Naive B cell (primary cell): ENCODE measurements at places on chromosomes 5 and 9.

DNA sequence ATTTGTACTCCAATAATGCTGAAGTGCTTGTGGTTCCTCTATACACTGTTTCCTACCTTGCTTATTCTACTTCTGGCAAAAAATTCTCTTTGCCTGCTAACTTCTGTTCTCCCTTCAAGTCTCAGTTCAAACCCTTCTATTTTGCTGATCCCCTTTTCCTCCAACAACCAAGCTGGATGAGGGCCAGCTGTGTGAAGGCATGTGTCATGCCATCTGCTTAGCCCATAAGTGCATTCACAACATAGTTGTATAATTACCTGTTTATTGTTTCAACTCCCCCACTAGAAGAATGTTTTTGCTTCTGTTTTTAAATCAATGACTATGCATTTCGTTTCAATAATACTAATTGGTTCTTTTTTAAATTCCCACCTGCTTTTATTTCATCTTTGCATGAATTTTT, 1951.4 kb upstream of the WWC1 start:
- no peak for DNase-seq
- no peak overlapping the region for H3K4me3 ChIP-seq
- no peaks in the 10 kb centered on the region for H3K4me1 ChIP-seq
- no peak overlapping the region for H3K27ac ChIP-seq
- no peaks in the 10 kb centered on the region for H3K36me3 ChIP-seq
- H3K27me3 ChIP-seq, result no peaks in the 10 kb centered on the region

- H3K4me3 ChIP-seq, result no peak overlapping the region
- no peak for DNase-seq
- no peak overlapping the region for H3K27ac ChIP-seq
- no peaks in the 10 kb centered on the region for H3K4me1 ChIP-seq
- no peaks in the 10 kb centered on the region for H3K27me3 ChIP-seq
Measured at GRCh38 chr9:102209176-102209575, 470.7 kb upstream of the GRIN3A start.

- DNase-seq, result no peak
- H3K27me3 ChIP-seq, result peaks cover 24% of the 10 kb centered on the region
- H3K4me1 ChIP-seq, result no peaks in the 10 kb centered on the region
- H3K4me3 ChIP-seq, result no peak overlapping the region
Measured at GRCh38 chr5:41507501-41507900, 2.9 kb downstream of the PLCXD3 start.

DNA sequence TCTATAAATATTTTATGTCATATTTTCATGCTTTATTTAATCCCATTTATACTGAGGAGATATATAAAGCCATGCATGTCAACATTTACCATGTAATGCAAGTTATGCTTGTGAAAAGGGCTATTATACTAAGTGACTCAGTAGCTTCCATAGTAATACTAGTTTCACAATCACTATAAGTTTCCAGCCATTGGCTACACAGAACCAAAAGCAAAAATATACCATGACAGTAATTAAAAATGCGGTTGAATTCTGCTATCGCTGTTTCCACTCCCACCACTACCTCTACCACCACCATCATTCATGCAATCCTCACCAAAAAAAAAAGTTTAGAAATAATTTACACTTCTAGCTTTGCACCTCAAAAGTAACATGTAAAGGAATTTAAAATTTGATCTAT, 60.2 kb downstream of the MLLT3 start:
- no peaks in the 10 kb centered on the region for H3K27me3 ChIP-seq
- H3K4me3 ChIP-seq, result no peak overlapping the region
- H3K27ac ChIP-seq, result no peak overlapping the region
- no peak for DNase-seq

GRCh38 chr9:128943832-128944620, 3.4 kb downstream of the DOLK start:
- no peaks in the 10 kb centered on the region for H3K36me3 ChIP-seq
- no peaks in the 10 kb centered on the region for H3K27me3 ChIP-seq
- H3K4me1 ChIP-seq, result peaks cover 25% of the 10 kb centered on the region
- peak overlapping the region; percentile 76 for H3K27ac ChIP-seq
- H3K4me3 ChIP-seq, result no peak overlapping the region

DNA sequence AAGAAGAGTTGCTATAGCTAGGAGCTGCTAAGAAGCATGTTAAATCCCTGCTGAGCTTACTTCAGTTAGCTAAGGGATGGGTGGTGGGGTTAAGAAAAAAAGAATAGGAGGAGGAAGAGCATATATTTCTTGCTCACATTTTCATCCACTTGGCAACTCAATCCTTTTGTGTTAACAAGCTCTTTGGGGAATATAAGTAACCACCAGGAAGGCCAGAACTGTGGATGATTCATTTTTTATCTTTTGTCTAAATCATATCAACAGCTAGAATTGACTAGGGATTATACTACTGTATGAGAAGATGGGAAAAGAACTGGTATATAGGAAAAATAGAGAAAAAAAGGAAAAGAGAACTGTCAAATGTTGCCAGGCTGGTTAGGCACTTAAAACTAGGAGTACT, 555.3 kb upstream of the ARRDC3 start:
- H3K36me3 ChIP-seq, result no peaks in the 10 kb centered on the region
- no peak overlapping the region for H3K27ac ChIP-seq
- H3K4me1 ChIP-seq, result no peaks in the 10 kb centered on the region

- no peak overlapping the region for H3K4me3 ChIP-seq
- no peak overlapping the region for H3K27ac ChIP-seq
- no peak for DNase-seq
- H3K27me3 ChIP-seq, result peaks cover 75% of the 10 kb centered on the region
- H3K4me1 ChIP-seq, result no peaks in the 10 kb centered on the region
Measured at GRCh38 chr9:126592461-126592860, 21.3 kb upstream of the LMX1B start.

- H3K36me3 ChIP-seq, result no peaks in the 10 kb centered on the region
- no peaks in the 10 kb centered on the region for H3K27me3 ChIP-seq
- no peak overlapping the region for H3K4me3 ChIP-seq
Measured at GRCh38 chr5:117103703-117104102, 529.1 kb upstream of the SEMA6A start.

DNA sequence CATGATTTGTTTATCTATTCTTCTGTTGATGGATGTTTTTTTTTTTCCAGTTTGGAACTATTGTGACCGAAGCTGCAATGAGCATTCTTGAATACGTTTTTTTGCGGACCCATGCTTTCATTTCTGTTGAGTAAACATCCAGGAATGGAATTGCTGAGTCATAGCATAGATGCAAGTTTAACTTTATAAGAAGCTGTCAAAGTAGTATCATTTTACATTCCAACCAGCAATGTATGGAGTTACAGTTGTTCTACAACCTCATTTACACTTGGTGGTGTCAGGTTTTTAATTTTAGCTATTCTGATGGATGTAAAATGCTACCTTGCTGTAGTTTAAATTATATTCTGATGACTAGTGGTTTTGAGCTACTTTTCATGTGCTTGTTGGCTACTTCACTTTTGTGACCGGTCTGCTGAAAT, 49.0 kb downstream of the NPR3 start:
- DNase-seq, result no peak
- H3K4me1 ChIP-seq, result no peaks in the 10 kb centered on the region
- H3K27me3 ChIP-seq, result peaks cover 2% of the 10 kb centered on the region
- no peaks in the 10 kb centered on the region for H3K36me3 ChIP-seq

DNA sequence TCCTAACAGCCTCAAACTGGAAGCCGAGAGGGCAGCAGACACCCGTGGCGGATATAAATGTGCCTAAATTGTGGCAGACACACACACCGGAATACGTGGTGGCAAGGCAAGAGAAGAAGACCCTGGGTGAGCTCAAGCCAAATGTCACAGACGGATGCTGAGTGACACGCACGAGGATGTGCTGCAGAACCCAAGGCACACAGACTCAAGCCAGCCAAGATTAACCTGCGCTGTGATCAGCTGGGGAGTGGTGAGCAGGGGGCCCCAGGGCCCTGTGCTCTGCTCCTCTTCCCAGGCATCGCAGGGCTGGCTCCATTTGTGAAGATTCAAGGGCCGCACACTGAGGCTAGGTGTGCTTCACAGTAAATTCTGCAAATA, 16.4 kb downstream of the SEMA4D start:
- peaks cover 85% of the 10 kb centered on the region for H3K4me1 ChIP-seq
- DNase-seq, result no peak
- no peaks in the 10 kb centered on the region for H3K27me3 ChIP-seq
- no peak overlapping the region for H3K4me3 ChIP-seq
- peaks cover 12% of the 10 kb centered on the region for H3K36me3 ChIP-seq
- H3K27ac ChIP-seq, result no peak overlapping the region

- peak overlapping the region; percentile 62 for H3K4me3 ChIP-seq
- peaks cover 22% of the 10 kb centered on the region for H3K4me1 ChIP-seq
Measured at GRCh38 chr9:224582-225520, 10.2 kb downstream of the DOCK8 start.

GRCh38 chr5:32018476-32019436, 155.4 kb downstream of the GOLPH3 start:
- H3K36me3 ChIP-seq, result no peaks in the 10 kb centered on the region
- DNase-seq, result no peak
- H3K27ac ChIP-seq, result no peak overlapping the region
- no peaks in the 10 kb centered on the region for H3K27me3 ChIP-seq
- H3K4me1 ChIP-seq, result peaks cover 9% of the 10 kb centered on the region

DNA sequence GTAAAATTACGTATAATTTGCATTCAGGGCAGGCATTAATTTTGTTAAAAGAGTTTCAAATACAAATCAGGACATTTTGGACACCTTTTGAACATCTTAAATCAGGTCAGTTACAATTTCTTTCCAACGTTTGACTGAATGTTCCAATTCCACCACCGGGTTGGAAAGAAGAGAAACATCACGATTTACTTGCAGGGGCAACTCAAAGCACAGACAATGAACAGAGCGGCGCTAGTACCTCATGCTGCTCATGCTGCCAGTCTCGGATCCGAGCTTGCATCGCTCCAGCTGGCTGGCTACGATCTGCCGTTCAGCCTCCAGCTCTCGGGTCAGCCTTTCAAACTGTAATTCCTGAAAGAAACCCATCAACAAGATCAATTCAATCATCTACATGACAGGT, 339.5 kb downstream of the CTNND2 start:
- H3K4me3 ChIP-seq, result no peak overlapping the region
- no peaks in the 10 kb centered on the region for H3K27me3 ChIP-seq
- no peaks in the 10 kb centered on the region for H3K4me1 ChIP-seq
- H3K36me3 ChIP-seq, result no peaks in the 10 kb centered on the region
- DNase-seq, result no peak

GRCh38 chr9:94757158-94757557, 30.7 kb downstream of the AOPEP start:
- H3K27me3 ChIP-seq, result no peaks in the 10 kb centered on the region
- no peak overlapping the region for H3K27ac ChIP-seq
- no peak for DNase-seq
- H3K4me3 ChIP-seq, result no peak overlapping the region
- no peaks in the 10 kb centered on the region for H3K36me3 ChIP-seq

GRCh38 chr5:5649641-5650040, 227.2 kb downstream of the ICE1 start:
- no peak for DNase-seq
- no peaks in the 10 kb centered on the region for H3K36me3 ChIP-seq

GRCh38 chr9:117596678-117597077, 107.5 kb upstream of the TLR4 start:
- H3K4me3 ChIP-seq, result no peak overlapping the region
- no peaks in the 10 kb centered on the region for H3K4me1 ChIP-seq
- H3K27me3 ChIP-seq, result peaks cover 12% of the 10 kb centered on the region
- H3K36me3 ChIP-seq, result no peaks in the 10 kb centered on the region

DNA sequence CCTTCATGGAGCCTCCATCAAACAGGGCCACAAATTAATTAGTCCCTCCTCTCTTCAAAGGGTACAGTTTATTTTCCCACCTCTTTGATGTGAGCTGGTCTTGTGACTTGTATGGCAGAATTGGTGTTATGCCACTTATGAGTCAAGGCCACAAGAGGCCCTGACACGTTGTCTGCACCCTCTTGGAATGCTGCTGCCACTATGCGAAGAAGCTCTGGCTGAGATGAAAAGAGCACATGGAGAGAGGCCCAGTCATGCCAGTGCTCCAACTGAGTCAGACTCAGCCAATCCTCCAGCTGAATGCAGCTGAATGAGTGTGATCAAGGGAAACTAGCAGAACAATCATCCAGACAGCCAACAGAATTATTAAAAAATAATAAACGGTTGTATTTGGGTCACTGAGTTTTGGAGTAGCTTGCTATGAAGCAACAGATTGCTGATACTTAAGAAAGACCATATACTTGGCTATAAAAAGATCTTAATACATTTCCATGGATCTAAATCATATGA, 128.3 kb downstream of the MARCHF11 start:
- no peaks in the 10 kb centered on the region for H3K4me1 ChIP-seq
- H3K27ac ChIP-seq, result no peak overlapping the region
- H3K4me3 ChIP-seq, result no peak overlapping the region
- H3K36me3 ChIP-seq, result no peaks in the 10 kb centered on the region

- no peak overlapping the region for H3K4me3 ChIP-seq
- DNase-seq, result no peak
- peaks cover 56% of the 10 kb centered on the region for H3K27me3 ChIP-seq
- no peak overlapping the region for H3K27ac ChIP-seq
- H3K36me3 ChIP-seq, result no peaks in the 10 kb centered on the region
Measured at GRCh38 chr5:154517181-154517580, 39.2 kb upstream of the HAND1 start.

- H3K27ac ChIP-seq, result no peak overlapping the region
- no peak overlapping the region for H3K4me3 ChIP-seq
- peaks cover 7% of the 10 kb centered on the region for H3K27me3 ChIP-seq
- H3K36me3 ChIP-seq, result no peaks in the 10 kb centered on the region
Measured at GRCh38 chr5:125413496-125414274, 667.2 kb upstream of the ZNF608 start.

- H3K27ac ChIP-seq, result no peak overlapping the region
- no peaks in the 10 kb centered on the region for H3K4me1 ChIP-seq
- H3K4me3 ChIP-seq, result no peak overlapping the region
- H3K27me3 ChIP-seq, result peaks cover 3% of the 10 kb centered on the region
Measured at GRCh38 chr9:31799953-31800609, 584.4 kb upstream of the ACO1 start.

DNA sequence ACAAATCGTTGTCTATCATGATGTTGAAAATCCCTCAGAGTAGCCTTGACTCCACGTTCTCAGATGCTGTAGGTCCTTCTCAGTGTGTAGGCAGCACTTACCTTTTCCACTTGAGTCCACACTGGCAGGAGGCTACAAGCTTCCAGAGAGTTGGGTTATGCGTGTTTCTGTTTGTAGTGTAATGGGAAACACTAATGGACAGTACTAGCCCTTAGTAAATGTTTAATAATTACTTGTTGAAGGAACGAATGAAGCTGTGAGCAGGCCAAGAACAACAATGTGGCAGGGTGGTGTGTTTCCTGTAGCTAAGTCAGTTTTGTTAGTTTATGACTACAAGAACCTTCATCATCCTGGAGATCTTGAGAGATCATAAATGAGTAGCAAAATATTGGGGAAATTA, 83.5 kb downstream of the ARHGAP26 start:
- H3K27ac ChIP-seq, result no peak overlapping the region
- no peaks in the 10 kb centered on the region for H3K27me3 ChIP-seq
- no peak for DNase-seq
- no peaks in the 10 kb centered on the region for H3K36me3 ChIP-seq
- no peak overlapping the region for H3K4me3 ChIP-seq
- peaks cover 19% of the 10 kb centered on the region for H3K4me1 ChIP-seq

GRCh38 chr5:84524491-84524890, 139.8 kb upstream of the EDIL3 start:
- DNase-seq, result no peak
- no peaks in the 10 kb centered on the region for H3K4me1 ChIP-seq
- H3K27me3 ChIP-seq, result no peaks in the 10 kb centered on the region
- H3K4me3 ChIP-seq, result no peak overlapping the region

- no peaks in the 10 kb centered on the region for H3K27me3 ChIP-seq
- H3K27ac ChIP-seq, result no peak overlapping the region
- H3K36me3 ChIP-seq, result no peaks in the 10 kb centered on the region
- H3K4me1 ChIP-seq, result no peaks in the 10 kb centered on the region
Measured at GRCh38 chr5:136518174-136518573, 152.8 kb upstream of the TRPC7 start.
